ENCODE measurements at places on chromosomes 4 and X.
A peak's percentile ranks its signal among the peaks of the same experiment; 100 is the strongest.

- no peak for DNase-seq
Measured at GRCh38 chrX:70464051-70464450, 19.4 kb downstream of the DLG3 start.

- no peak for DNase-seq
Measured at GRCh38 chr4:55437356-55437796, 41.6 kb downstream of the TMEM165 start.

DNA sequence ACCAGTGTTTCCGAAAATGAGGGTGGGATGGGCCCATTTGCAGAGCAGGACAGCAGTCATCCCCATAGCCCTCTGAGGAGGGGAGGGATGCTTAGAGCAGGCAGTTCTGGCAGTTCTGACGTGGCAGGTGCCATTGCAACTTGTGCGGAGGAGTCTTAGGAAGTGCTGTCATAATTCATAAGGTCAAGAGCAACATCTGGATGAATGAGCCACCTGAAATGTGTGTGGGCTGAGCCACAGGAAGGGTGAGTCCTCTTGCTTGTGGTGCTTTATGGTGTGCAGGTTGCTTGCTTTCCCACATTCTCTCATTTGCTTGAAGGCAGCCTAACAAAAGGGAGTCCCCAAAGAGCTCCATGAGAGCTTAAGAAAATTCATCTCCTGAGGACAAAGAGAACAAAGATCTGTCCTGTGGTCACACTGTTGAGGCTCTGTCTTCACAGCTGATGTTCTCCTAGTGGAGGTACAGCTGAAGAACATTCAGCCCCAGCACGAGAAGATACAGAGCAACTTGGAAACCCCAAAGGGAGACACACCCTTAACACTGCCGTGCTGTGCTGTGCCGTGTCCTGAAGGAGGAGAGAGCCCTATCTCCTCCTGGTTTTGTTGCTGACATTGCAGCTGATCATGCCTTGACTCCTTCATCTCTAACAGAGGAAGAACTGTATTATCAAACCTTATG is 60.3 kb downstream of the DLG3 start:
- no peak for DNase-seq

- DNase-seq, result no peak
Measured at GRCh38 chr4:151743128-151743854, 17.5 kb downstream of the GATB start.

- no peak for DNase-seq
Measured at GRCh38 chrX:123807835-123808416, 51.9 kb upstream of the XIAP start.

GRCh38 chrX:1535241-1536041 is 1.5 kb downstream of the P2RY8 start:
- peak; percentile 29 for DNase-seq

- no peak for DNase-seq
Measured at GRCh38 chr4:112939901-112940300, 109.6 kb upstream of the ANK2 start.

DNA sequence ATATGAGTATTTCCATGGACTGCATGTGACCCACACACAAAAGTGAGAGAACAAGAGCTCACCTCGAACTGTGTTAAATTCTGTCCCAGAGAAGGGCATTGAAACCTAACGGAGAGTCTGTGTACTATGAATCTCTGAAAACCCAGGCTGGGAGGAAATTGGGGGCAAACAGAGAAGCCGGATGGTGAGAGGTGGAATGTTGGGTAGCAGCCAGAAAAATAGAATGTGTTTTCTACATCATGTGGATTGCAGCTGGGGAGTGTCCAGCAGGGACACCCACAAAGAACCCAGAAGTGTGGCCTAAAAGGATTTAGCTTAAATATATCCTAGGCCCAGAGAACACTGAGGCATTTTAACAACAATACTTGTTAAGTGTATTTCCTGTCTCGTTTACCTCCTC is 38.6 kb downstream of the MND1 start:
- no peak for DNase-seq

DNA sequence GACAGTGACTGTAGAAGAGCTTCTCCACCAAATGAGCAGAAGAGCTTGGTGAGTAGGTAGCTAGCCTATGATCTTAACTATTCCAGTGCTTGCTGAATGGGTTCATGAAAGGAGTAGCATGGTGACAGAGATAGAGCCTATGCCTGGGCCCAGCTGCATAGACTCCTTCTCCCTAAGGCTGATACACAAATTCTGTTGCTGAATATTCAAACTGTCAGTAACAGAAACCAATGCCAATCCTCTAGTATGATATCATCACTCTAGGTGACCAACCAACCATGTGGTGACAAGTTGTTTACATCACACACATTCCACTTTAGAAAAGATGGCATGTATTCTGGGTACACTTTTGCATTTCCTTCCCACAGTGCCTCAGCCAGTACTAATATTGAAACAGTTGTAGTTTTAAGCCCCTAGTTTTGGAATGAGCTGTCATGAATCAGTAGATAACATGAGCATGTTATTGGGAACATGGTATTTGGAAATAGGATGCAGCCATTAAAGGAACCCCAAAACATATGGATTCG is 103.4 kb upstream of the GRXCR1 start:
- DNase-seq, result no peak

GRCh38 chr4:121122661-121123060 is 41.5 kb downstream of the TNIP3 start:
- DNase-seq, result no peak

GRCh38 chrX:136112286-136112685 is 35.0 kb upstream of the FHL1 start:
- no peak for DNase-seq
